Gastrocnemius medialis (tissue), 4 donors: ENCODE measurements at places on chromosomes 2 and 18. TPM values are rescaled to one million over a fixed set of nuclear protein-coding genes. Genes with fewer than 3 reads are reported as not detected.

DNA sequence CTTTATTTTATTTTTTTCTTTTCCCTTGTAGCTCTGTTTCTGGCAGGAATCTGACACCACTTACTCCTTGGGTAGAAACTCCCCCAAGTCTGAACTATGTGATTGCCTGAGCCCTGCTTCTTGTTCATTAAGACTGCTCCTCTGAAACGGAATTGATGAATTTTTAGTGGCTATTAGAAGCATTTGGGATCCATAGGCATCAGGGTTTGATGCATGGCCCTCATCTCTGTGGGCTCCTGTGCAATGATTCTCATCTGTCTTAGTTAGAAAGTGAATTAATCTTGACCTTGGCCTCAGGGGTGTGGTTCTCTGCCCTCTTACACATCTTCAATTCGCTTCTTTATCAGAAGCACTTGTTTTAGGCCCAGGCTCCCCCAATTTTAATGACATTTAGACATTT is 31.0 kb upstream of the DARS1 start:
- peaks cover 21% of the 10 kb centered on the region for H3K4me1 ChIP-seq
- DNase-seq: no peak
- no peak overlapping the region for H3K27ac ChIP-seq
- H3K4me3 ChIP-seq: no peak overlapping the region
- H3K27me3 ChIP-seq: no peaks in the 10 kb centered on the region

- DNase-seq: no peak
- peak overlapping the region; percentile 95 for H3K27ac ChIP-seq
- no peaks in the 10 kb centered on the region for H3K27me3 ChIP-seq
- H3K4me1 ChIP-seq: peaks cover 12% of the 10 kb centered on the region
Observed at GRCh38 chr2:151410485-151410834, 758 bp downstream of the RIF1 start.

DNA sequence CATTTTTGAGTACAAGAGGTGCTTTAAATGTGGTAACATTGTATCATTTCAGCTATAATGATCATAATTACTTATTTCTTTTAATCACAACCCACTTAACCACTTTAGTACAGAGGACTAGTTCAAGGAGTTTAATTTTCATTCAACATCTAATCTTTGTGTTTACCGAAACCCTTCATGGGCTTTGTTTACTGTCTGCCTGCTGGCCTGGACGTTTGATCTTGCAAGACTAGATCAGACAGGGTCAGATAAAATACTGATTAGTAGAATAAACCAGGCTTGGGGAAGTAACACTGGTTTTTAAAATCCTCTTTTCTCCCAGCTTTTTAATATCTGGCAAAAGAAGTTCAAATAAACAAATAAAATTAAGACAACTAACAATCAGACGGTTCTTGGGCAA is 93.6 kb downstream of the SATB2 start:
- DNase-seq: no peak
- no peaks in the 10 kb centered on the region for H3K36me3 ChIP-seq
- no peak overlapping the region for H3K27ac ChIP-seq
- no peak overlapping the region for H3K4me3 ChIP-seq

- H3K4me1 ChIP-seq: no peaks in the 10 kb centered on the region
- H3K4me3 ChIP-seq: no peak overlapping the region
- H3K36me3 ChIP-seq: no peaks in the 10 kb centered on the region
Observed at GRCh38 chr2:160891353-160891740, 268.9 kb upstream of the TANK start.

DNA sequence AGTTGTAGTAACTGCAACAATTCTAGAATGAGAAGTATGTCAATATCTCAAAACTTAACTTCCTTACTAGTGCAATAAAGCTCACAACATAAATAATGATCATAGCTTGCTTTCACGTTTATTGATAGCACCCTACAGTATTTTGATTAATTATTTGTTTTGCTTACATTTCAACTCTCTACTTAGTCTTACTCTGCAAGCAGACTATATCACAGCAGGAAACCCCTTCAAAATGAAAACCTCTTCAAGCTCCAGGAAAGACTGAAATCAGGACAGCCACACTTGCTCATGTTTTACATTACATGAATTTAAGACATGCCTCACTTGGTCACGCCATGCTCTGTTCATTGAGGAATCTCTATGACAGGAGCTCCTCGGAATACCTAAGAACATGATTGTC is 3.3 kb downstream of the OLA1 start:
- H3K4me1 ChIP-seq: peaks cover 5% of the 10 kb centered on the region
- DNase-seq: no peak
- no peak overlapping the region for H3K4me3 ChIP-seq
- H3K27ac ChIP-seq: no peak overlapping the region

ELAC1 gene
- total RNA-seq: 4.4 TPM

PCBP1 gene
- total RNA-seq: 178 TPM

TUBB6 gene
- total RNA-seq: 11.2 TPM
